ENCODE measurements at places on chromosomes 4 and X.

DNA sequence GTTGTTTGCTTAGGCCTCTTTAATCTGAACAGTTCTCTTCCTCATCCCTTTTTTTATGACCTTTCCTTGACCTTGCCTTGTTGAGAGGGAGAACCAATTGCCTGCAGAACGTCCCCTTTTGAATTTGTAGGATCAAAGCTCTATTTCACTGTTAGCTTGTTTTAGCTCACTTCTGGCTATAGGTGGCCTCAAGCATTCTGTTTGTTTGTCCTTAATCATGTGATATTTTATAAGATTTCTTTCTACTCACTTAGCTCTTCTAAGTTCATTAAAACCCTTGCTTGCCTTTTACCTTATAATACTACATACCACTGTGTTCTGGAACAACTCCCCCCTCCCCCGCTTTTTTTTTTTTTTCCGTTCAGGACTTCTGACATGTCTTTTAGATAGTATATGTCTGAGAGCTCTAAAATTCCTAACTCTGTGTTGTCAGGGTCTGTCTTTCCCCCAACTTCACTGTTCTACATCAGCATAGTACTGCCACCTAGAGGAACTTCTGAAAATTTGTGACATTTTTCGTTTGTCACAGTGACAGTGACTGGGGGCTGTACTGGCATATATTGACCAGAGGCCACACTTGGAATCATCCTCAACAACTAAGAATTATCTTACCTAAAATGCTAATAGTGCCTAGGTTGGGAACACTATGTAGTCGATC, 128.5 kb downstream of the LARP7 start:
- no peak for DNase-seq

GRCh38 chr4:39770969-39771724, 73.2 kb downstream of the UBE2K start:
- DNase-seq = no peak

- no peak for DNase-seq
Observed at GRCh38 chrX:148120999-148121623, 140.0 kb downstream of the FMR1NB start.

DNA sequence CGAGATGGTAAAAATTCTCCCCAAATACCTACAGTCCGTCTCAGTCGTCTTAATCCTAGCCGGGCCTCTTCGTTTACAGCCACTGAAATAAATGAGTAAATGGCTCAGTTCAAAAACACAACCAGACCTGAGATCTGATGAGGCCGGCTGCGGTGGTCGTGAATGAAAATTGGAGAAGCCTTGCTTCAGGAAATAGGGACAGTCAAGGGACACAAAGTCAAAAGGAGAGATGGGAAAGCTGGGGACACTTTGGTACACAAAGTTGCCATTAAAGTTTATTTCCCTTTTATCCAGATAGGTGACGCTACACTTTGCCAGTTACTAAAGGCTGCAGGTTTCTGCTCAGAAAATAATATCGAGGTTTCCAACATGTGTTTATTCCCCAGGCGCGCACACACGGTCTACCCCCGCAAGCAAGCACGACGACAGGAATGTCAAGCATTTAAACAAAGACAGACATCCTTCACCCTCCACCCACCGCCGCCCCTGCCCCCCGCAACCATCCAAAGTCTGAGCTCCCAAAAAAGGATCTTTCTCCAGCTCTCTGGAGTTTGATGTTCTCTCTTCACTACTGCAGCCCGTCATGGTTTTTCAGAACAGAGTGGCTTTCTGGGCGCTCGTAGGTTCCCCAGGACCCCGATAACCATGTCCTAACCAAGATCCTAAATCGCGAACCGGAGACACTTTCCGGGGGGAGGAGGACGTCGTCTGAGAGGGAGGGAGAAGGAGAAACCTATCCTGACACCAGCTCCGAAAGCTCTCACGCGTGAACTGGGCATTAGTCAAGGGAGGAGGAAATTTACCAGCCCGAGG, 1.3 kb upstream of the PCDH7 start:
- DNase-seq = no peak

DNA sequence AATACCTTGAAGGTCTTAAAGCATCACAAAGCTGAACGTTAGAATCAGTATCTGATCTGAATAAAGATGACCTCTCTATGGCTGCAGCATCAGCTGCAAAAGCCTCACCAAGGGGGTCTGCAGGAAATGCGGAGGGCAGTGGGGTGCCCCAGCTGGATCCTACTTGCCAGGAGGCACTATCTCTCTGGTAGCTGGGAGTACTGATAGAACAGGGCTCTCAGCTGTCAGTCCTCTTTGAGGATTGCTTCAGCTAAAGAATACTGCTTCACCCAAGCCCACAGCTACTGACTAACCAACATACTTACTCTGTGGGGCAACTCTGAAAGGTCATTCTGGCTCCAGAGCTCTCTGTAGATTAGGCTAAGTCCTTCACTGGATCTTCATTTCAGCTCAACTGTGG, 112.5 kb upstream of the ZFP42 start:
- no peak for DNase-seq

DNA sequence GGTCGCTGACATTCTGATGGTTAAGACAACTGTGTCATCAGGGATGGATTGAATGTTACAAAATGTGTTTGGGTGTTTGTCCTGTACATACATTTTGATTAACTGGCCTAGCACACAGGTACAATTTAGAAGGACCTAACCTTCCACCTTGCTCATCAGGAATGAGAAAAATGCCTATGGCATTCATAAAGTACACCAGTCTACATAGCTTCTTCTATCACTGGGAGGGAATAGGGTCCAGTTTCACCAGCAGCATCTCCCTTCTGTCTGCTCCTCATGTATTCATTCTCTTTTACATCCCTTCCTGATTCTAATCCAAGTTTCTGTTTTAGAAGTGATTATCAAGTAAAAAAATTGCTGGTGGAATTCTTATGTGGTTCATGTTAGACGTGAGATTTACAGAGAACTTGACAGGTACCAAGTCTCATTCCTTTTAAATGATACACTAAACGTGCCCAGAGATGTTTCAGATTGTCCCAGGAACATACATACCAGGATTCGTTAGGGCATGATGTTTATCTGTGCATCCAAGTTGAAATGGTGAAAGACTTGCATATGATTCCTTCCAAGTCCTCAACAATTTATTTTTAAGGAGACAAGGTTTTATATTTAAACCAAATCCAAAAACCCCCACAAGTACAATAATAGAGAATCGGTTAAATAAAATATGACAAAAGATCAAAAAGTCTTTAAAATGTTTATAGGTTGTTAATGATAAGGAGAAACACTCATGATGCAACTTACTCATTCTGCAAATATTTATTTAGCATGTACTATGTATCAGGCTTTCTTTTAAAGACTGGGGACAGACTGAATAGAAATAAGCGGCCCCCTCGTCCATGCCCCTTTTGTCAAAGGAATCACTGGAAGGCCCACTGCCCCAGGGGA, 359.1 kb downstream of the ZNF674 start:
- DNase-seq = no peak

- DNase-seq = peak; percentile 9
Observed at GRCh38 chr4:142815834-142816233, 30.3 kb downstream of the INPP4B start.

- no peak for DNase-seq
Observed at GRCh38 chr4:122854447-122855352, 28.1 kb downstream of the FGF2 start.

GRCh38 chr4:151013491-151013890, 1.6 kb downstream of the LRBA start:
- DNase-seq = no peak

DNA sequence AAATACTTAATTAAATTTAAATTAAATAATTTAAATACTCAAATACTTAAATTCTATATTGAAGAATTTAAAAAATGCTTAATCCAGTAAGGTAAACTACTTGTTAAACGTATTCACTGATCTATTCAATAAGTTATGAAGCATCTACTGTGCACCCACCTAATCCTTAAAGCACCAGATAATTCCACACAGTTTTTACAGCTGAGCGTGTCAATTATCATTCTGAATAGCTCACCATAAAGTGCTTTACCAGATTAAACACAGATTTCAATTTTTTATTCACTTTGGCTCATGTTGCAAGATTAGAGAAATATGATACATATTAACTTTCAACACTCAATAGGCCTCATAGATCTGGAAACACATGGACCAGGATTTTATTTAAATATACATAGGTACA, 79.2 kb upstream of the DDIT4L start:
- no peak for DNase-seq

GRCh38 chr4:63505714-63506460, 903.4 kb downstream of the TECRL start:
- no peak for DNase-seq

DNA sequence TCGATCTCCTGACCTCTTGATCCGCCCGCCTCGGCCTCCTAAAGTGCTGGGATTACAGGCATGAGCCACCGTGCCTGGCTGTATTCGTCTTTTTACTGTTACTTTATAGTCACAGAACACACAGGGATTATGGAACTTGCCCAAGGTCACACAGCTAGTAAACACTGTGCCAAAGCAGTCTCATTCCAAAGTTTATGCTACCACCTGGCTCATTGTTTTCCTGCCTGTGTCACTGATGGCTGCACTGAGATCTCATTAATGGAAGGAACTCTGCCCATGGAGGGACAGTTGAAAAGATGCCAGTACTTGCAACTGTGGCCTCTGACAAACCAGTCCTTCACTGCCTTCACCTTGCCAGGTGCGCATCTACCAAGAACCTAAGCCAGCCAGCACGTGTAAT, 517.7 kb downstream of the BCOR start:
- no peak for DNase-seq

DNA sequence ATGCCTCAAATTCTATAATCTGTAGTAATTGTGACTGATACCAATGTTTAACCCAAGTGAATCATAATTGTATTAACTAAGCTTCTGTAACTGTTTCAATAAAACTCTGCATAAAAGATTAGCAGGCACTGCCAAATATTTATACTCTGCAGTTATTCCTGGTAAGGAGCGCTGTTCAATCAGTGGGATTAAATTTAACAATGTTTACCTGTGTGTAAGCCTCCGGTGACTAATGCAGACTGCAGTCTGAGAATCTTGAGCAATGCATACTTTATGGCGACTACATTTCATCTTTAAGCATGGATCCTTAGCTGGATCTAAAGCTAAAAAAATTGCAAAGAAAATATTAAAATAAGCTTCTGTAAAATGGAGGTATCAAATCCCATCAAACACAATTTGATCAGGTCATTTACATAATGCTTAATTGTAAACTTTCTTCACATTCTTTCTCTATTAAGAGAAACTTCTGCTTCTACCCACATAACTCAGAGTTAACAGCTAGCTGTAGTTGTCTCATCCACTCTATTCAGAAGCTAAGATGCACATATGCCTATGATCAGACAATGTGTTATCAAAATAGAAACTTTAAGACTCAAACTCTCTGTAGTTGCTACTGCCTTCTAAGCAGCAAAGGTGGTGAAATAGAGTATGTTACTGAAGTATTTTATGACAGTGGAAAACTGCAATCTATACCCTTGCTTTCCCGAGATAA, 234.0 kb downstream of the SPOCK3 start:
- DNase-seq = no peak

DNA sequence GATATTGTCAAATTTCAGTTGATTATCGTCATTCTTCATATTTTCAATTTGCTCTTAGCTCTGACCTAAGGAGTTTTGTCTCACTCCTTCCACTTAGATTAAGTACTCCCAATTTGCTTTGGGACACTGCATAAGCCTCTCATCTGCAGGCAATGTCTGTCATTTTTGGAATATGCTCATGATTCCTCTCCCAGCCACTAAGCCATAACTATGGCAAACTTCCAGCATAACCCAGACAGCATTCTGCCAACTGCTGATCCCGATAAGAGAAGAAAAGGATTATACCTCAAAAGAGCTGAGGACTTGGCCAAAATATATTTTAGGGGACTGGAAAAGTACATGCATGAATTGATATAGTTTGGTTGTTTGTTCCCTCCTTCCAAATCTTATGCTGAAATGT, 444.4 kb downstream of the GABRG1 start:
- no peak for DNase-seq

- no peak for DNase-seq
Observed at GRCh38 chr4:186032259-186032658, 36.7 kb upstream of the TLR3 start.

GRCh38 chrX:107442914-107443527, 6.4 kb upstream of the FRMPD3 start:
- DNase-seq = no peak

GRCh38 chr4:140635606-140636005, 66.8 kb upstream of the UCP1 start:
- peak; percentile 15 for DNase-seq

DNA sequence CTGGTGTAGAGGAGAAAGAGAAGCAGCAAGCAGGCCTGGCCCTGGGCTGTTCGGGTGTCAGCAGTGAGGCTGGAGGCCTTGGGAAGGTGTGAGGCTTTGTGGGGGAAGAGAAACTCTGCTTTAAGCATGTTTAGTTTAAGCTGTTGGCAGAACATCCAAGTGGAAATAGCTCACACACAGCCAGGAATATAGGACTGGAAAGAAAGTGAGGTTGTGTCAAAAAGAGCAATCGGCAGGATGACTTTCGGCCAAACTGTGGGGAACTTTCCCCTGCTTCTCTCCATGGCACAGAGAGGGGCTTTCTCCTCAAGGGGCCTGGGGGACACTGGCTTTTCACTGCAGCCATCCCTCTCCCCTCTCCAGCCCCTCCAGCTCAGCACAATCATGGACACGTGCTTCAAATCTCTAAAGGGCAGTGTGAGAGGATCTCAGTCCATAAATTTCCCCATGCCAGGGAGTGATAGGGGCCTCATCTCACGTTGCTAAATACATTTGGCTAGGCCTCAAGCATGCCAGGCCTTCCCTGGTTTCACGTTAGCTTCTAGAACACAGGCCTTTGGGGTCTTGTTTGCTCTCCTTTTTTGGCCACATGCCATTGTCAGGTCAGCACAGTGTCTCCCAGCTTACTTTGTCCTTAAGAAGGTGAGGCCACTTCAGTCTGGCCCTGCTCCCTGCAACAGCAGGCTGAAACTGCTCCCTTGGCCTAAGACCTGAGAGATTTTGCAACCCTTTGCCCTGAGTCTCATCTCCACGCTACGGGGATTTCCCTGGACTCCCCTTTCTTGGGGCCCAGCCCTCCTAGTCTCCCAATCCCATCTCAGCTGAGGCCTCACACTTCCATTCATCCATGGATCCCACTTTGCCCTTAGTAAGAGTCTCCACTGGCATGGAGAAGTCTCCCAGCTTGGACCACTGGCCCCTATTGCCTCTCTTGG, 8.3 kb upstream of the CITED1 start:
- no peak for DNase-seq

- DNase-seq = peak; percentile 7
Observed at GRCh38 chrX:150635952-150636351, 57.2 kb upstream of the MTMR1 start.

- no peak for DNase-seq
Observed at GRCh38 chr4:163600727-163601126, 106.2 kb downstream of the TMA16 start.

DNA sequence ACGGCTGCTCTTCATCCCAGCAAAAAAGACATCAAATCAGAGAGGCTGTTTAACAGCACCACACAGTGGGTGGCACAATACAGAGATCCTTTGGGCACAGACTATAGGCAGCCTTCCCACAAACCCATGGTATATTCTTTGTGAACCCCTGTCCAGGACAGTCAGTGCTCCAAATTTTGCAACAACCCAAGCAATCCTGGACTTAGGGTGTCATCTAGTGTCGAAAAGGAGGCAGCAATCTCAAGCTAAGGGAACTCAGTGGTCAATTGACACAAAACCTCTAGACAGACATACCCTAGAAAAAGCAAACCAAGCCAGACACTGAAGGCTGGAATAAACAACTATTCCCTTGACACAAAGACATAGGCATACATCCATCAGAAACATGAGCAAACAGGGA, 137.4 kb downstream of the BMP15 start:
- no peak for DNase-seq
